ENCODE measurements at places on chromosomes 5 and 9. TPM values are rescaled to one million over a fixed set of nuclear protein-coding genes. Genes with fewer than 3 reads are reported as not detected.

OMD gene
- 8.9 TPM for total RNA-seq

ZNF300 gene
- total RNA-seq = 11.0 TPM

MARCHF3 gene
- 11.6 TPM for total RNA-seq

PTGDS gene
- 8.4 TPM for total RNA-seq

PFN3 gene
- total RNA-seq = not detected

GPR150 gene
- 0.09 TPM for total RNA-seq

RC3H2 gene
- 40.4 TPM for total RNA-seq

Data from muscle of leg (tissue), 16 donors.